Right renal pelvis (tissue), 4 donors: ENCODE measurements at places on chromosomes 11 and 22.

GRCh38 chr22:29172216-29172615 lies 33.5 kb upstream of the EMID1 start:
- DNase-seq, result no peak

DNA sequence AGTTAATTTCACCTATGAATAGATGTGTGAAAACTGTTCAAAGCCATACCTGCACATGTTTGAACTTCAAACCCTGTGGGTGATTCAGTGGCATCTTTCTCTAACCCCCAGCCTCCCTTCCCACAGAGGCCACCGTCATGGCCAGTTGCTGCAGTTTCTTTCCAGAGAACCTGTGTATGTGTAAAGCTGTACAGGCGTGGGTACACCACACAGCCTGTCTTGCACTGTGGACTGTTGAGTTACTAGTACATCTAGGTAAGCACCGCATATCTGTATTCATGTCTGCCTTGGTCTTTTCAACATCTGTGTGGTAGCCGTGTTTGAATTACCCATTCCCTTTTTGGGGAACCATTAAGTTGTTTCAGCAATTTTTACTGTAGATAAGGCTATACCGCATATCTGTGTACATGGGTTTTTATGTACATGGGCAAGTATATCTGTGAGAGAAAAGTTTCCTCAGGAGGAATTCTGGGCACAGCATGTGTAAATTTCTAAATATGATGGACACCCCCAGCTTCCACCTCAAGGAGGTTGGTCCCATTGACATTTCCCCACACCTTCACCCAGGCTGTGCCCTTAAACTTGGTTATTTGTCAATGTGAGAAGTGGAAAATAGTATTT lies 13.9 kb downstream of the NEAT1 start:
- no peak for DNase-seq

- no peak for DNase-seq
Measured at GRCh38 chr11:111067994-111068393, 177.5 kb upstream of the POU2AF2 start.

- no peak for DNase-seq
Measured at GRCh38 chr11:64291752-64292459, 804 bp downstream of the KCNK4 start.

DNA sequence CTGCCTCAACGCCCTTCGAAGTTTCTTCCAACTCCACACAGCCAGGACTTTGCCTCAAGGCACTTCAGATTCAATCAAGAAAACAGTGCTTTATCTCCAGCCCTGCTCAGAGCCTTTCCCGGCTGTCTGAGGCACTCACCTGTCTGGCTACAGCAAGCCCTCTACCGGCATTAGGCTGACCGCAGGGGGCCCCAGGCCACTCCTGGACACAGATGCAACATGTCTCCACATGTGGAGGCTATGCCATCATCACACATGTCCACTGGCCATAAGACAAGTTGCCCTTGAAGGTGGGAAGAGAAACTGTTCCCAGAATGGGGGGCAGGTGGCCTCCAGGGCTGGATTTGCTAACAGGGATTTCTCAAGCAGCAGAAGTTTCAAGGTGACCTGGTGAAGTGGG lies 10.0 kb downstream of the SCUBE1 start:
- DNase-seq, result no peak
